ENCODE measurements at places on chromosomes 5 and 9.

DNA sequence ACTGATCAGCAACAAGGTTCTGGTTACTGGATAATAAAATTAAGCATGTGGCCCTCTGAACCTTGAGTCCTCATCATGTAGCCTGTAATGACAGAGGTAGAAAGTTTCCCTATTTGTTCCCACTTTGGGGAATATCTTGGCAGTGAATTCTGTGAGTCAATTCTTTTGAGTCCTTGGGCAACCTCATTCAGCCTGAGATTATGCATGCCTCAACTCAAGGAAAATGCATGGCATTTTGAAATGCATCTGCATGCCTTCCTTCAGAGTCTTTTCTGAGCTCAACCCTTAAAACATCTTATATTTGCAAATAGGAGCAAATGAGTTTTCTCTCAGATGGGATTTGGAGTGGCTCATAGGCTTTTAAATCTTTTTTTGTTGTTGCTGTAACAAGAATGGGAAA is 218.1 kb upstream of the CD180 start:
- no peak for DNase-seq
- H3K4me3 ChIP-seq = no peak overlapping the region
- H3K36me3 ChIP-seq = no peaks in the 10 kb centered on the region
- no peaks in the 10 kb centered on the region for H3K27me3 ChIP-seq

GRCh38 chr5:69485471-69485870 is 7.1 kb upstream of the OCLN start:
- H3K4me1 ChIP-seq = peaks cover 5% of the 10 kb centered on the region
- DNase-seq = no peak
- H3K36me3 ChIP-seq = no peaks in the 10 kb centered on the region
- no peak overlapping the region for H3K27ac ChIP-seq
- peaks cover 24% of the 10 kb centered on the region for H3K27me3 ChIP-seq

DNA sequence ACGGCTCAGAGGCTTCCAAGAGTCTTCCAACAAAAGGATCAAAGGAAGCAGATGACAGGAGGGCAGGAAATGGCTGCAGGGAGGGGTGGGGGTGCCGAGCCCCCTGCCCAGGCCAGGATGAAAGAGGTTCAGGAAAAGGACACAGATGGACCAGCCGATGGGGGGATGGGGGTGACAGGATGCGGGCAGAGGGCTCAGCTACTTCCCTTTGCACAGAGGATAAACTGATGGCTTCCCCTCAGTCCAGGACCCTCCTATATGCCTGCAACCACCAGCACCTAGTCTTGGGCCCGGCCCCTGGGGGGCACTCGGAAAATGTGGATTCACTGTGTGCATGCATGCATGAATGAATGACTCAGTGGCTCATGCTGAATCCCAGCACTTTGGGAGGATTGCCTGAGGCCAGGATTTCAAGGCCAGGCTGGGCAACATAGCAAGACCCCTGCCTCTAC is 148.2 kb downstream of the C9orf50 start:
- no peaks in the 10 kb centered on the region for H3K27me3 ChIP-seq
- peaks cover 37% of the 10 kb centered on the region for H3K4me1 ChIP-seq
- no peaks in the 10 kb centered on the region for H3K36me3 ChIP-seq
- no peak overlapping the region for H3K27ac ChIP-seq

- H3K36me3 ChIP-seq = peaks cover 5% of the 10 kb centered on the region
- DNase-seq = no peak
- H3K4me3 ChIP-seq = peak overlapping the region; percentile 87
- H3K4me1 ChIP-seq = no peaks in the 10 kb centered on the region
- H3K27ac ChIP-seq = peak overlapping the region; percentile 70
Measured at GRCh38 chr9:113350107-113350661, 843 bp downstream of the BSPRY start.

- H3K4me3 ChIP-seq = no peak overlapping the region
- H3K4me1 ChIP-seq = peaks cover 6% of the 10 kb centered on the region
- H3K27me3 ChIP-seq = peaks cover 5% of the 10 kb centered on the region
- DNase-seq = no peak
- no peak overlapping the region for H3K27ac ChIP-seq
Measured at GRCh38 chr5:133108481-133108921, 56.7 kb downstream of the HSPA4 start.

GRCh38 chr9:113503131-113503541 is 39.6 kb downstream of the RGS3 start:
- no peak for DNase-seq
- H3K4me1 ChIP-seq = peaks cover 33% of the 10 kb centered on the region
- no peak overlapping the region for H3K4me3 ChIP-seq

- H3K4me1 ChIP-seq = peaks cover 4% of the 10 kb centered on the region
- no peak for DNase-seq
- H3K27me3 ChIP-seq = no peaks in the 10 kb centered on the region
Measured at GRCh38 chr9:134462318-134462717, 136.1 kb downstream of the RXRA start.

DNA sequence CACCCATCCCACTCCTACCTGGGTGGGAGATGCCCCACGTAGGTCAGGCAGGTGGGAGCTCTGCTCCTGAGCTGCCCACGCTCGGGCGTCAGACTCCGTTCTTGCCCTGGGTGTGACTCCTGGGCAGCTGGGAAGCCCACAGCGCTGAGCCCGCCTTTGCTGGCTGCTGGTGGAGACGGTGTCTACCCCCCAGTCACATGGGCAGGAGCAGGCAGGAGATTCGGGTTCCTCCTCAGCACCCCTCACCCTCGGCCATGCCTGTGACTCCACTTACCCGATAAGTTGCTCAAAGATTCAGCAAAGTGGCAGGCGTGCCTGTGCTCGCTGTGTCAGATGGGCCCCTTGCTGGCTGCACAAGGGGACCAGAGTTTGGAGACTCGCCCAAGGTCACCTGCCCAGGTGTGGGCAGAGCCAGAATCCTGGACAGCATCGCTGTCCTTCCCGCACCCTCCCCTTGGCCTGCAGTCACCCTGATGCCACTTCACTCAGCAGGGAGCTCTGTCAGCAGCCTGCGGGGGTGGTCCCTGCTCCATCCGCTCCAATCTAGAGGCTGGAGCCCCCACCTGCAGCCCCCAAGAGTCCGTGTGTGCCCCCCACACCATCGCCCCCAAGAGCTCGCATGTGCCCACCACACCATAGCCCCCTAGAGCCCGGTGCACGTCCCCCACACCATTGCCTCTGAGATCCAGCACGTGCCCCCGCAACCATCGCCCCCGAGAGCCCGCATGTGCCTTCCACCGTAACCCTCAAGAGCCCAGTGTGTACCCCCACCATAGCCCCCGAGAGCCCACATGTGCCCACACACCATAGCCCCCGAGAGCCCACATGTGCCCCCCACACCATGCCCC is 4.2 kb downstream of the LCN1 start:
- H3K4me1 ChIP-seq = no peaks in the 10 kb centered on the region
- no peak overlapping the region for H3K4me3 ChIP-seq
- peak; percentile 62 for DNase-seq
- no peaks in the 10 kb centered on the region for H3K27me3 ChIP-seq

DNA sequence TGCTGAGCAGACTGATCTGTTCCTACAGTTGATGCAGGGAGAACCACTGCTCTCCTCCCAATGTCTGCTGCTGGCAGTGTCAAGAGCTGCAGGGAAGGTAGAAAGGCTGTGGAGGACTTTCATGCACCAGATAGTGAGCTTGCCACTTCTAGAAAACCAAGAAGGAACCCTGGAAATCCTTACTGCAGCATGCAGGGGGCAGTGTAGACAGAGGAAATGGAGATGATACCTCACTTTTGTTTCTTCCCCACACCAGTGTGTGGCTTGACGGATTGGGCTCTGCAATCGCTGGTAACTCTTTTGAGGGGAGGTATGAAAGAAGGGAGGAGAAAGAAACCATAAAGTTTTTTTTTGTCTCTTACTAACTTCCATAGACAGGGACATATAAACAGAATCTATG is 480.7 kb downstream of the DMAC1 start:
- no peak for DNase-seq
- peaks cover 4% of the 10 kb centered on the region for H3K36me3 ChIP-seq
- H3K27ac ChIP-seq = no peak overlapping the region
- H3K27me3 ChIP-seq = no peaks in the 10 kb centered on the region
- H3K4me1 ChIP-seq = peaks cover 14% of the 10 kb centered on the region

GRCh38 chr5:131996210-131997025 is 15.0 kb downstream of the ACSL6 start:
- DNase-seq = no peak
- no peak overlapping the region for H3K4me3 ChIP-seq
- no peak overlapping the region for H3K27ac ChIP-seq
- H3K27me3 ChIP-seq = peaks cover 6% of the 10 kb centered on the region
- no peaks in the 10 kb centered on the region for H3K36me3 ChIP-seq
- H3K4me1 ChIP-seq = peaks cover 4% of the 10 kb centered on the region

- H3K4me1 ChIP-seq = peaks cover 4% of the 10 kb centered on the region
- no peak overlapping the region for H3K4me3 ChIP-seq
- no peaks in the 10 kb centered on the region for H3K27me3 ChIP-seq
- no peak for DNase-seq
- H3K27ac ChIP-seq = no peak overlapping the region
- H3K36me3 ChIP-seq = no peaks in the 10 kb centered on the region
Measured at GRCh38 chr5:94180761-94181160, 437.6 kb downstream of the KIAA0825 start.

DNA sequence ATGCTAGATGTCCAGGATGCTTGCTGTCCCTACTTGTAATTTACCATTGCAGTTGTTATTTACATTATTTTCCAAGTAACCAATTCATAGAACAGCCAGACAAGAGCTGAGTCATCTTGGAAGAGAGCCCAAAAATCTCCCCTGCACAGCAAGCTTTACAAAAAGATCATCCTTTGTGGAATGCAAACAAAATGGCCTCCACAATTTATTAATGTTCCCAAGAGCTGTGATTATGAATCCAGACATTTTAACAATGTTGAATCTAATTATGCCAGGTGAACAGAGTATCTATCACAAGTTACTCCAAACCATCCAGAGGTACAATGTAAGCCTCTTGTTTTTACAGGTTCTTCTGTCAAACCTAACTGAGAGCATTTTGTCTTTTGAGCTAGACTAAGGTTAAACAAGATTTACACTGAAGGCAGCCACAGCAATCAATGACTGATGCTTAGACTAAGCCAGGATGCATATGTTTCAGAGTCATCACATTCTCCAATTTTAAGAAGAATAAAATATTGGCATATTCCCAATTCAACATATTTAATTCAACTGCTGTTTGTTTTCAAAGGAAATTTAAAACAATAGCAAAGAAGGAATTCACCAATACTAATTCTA is 95.3 kb upstream of the SLC12A2 start:
- peak overlapping the region; percentile 60 for H3K27ac ChIP-seq
- DNase-seq = no peak
- H3K36me3 ChIP-seq = peaks cover 3% of the 10 kb centered on the region
- no peak overlapping the region for H3K4me3 ChIP-seq

DNA sequence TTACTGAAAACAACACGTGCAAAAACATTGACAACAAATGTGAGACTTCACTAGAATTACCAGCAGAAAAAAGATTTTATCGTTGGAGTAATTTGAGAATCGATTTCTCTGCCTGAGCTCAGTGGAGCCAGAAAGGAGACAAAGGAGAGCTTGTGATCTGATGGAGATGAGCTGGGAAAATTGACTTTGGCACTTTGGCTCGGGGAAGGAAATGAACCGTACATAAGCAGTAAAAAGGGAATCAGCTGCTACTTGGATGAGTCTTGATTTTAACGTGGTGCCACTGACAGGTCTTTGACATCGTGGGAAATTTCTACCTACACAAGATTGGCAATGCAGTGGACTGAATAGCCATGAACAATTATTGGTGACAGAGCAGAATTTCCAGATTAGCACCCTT is 244.7 kb upstream of the RPS23 start:
- H3K27ac ChIP-seq = no peak overlapping the region
- no peaks in the 10 kb centered on the region for H3K27me3 ChIP-seq
- H3K4me1 ChIP-seq = peaks cover 11% of the 10 kb centered on the region
- no peak for DNase-seq
- no peak overlapping the region for H3K4me3 ChIP-seq
- H3K36me3 ChIP-seq = no peaks in the 10 kb centered on the region

DNA sequence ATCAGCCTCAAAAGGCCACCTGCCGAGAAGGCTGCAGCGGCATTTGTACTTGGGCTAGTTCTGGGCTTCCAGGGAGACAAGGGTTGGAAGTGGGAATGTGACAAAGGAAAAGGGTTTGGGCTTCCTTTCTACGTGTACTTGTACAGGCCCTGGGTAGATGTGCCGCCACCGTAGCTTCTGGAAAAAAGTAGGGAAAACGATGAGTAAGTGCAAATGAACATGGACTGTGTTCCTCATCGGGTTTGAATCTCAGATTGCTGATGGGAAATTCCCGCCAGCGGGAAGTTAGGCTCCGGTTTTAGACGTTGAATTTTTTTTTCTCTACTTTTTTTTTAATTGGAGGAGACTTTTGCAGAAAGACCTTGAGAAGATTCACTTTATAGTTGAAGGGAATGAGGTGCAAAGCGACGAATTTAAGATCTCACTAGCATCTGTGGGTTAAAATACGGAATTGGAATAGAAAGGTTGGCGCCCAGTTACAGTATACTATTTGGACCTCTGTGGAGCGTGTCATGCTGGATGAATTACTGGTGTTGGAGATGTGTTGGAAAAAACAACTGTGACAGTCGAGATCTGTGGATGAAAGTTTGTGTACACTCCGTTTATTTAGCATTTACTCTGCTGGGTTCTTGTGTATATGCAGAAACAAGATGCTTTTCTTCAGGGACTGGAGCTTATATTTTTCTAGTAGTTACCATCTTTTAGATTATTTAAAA is 1.2 kb downstream of the G3BP1 start:
- no peak for DNase-seq
- H3K4me3 ChIP-seq = peak overlapping the region; percentile 92
- H3K27ac ChIP-seq = peak overlapping the region; percentile 76
- H3K4me1 ChIP-seq = peaks cover 39% of the 10 kb centered on the region

- DNase-seq = no peak
- H3K27ac ChIP-seq = no peak overlapping the region
Measured at GRCh38 chr5:21823588-21823987, 1029.6 kb downstream of the CDH12 start.

GRCh38 chr9:126650404-126651341 is 36.9 kb downstream of the LMX1B start:
- DNase-seq = no peak
- peaks cover 24% of the 10 kb centered on the region for H3K27me3 ChIP-seq
- no peaks in the 10 kb centered on the region for H3K36me3 ChIP-seq
- peak overlapping the region; percentile 74 for H3K27ac ChIP-seq
- peaks cover 50% of the 10 kb centered on the region for H3K4me1 ChIP-seq

DNA sequence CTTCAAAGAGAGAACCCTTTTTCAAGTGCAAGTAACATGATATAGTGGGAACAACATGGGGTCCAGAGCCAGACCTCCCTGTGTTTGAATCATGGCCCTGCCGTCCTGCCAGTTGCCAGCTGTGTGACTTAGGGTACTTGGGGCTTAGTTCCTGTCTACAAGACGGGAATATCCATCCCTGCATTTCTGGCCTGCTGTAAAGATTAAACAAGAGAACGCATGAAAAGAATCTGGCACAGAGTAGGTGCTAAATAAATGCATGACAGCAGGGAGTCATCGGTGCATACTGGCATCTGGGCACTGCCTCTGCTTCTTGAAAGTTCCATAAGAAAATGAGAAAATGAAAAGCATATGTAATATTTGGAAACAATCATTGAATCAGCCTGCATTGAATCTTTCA is 77.8 kb upstream of the PRRC1 start:
- no peak for DNase-seq
- H3K4me1 ChIP-seq = no peaks in the 10 kb centered on the region
- no peak overlapping the region for H3K27ac ChIP-seq
